ENCODE measurements at places on chromosomes 7 and 10.

DNA sequence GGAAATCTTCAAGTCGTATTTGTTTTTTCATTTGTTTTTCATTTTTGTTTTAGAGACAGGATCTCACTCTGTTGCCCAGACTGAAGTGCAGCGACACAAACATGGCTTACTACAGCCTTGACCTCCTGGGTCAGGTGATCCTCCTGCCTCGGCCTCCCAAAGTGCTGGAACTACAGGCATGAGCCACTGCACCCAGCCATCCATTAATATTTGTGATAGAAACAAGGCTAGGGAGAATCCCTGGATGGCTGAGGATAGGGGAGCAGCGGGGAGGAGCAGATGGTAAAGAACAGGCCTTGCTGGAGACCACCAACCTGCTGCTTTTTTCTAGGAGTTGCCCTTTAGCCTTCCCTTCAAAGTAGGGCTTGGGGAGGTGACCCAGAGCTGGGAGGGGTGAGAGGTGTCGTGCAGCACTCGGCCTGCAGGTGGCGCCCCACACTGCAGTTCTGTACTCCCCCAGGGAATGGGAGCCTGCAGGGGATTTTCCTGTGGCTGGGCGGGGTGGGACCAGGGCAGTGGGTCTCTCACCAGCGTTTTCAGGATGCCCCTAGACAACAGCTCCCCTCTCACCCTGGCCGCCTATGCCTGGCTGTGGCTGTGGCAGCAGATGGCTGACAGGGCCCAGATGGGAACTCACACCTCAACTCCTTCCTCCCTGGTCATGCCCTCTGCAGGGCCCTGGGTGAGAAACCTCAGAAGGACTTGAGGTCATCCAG, 12.6 kb upstream of the CDH23 start:
- DNase-seq: peak; percentile 59

DNA sequence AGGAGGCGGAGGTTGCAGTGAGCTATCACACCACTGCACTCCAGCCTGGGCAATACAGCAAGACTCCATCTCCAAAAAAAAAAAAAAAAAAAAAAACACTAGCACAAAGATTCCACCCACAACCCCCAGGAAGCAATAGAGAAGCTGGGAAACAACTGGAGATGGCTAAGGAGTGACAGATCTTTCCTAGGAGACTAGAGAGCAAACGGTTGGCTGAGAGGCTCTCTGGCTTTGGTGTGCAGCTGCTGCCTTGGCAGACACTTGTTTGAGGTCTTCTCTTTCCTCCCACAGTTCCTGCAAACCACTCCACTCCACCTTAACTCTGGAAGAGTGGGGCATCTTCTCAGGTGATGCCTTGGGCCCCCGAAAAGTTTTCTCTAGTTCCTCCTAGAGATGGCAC, 78.5 kb upstream of the LANCL2 start:
- no peak for DNase-seq

GRCh38 chr7:139118234-139118804, 8.8 kb upstream of the ZC3HAV1 start:
- DNase-seq: no peak

GRCh38 chr7:43834463-43835251, 34.7 kb downstream of the MRPS24 start:
- no peak for DNase-seq

DNA sequence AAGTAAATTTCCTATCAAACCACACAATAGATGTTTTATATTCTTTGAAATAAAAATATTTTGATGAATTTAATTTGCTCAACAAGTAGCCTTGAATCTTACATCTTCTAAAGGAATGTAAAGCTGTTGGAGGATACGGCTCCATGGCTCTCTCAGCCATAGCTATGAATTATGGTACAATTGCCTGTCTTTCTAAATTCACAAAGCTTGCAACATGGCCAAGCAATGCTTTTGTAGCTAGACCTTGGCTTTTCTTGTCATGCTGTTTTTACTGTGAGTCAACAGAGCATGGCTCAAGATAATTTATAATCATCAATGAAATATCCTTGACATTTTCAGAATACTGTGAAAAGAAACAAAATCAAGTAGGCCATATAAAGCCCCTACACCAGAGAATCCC, 286.7 kb downstream of the CACNA2D1 start:
- DNase-seq: no peak

- DNase-seq: no peak
These were observed 80.8 kb downstream of the ALOX5 start for GRCh38 chr10:45454859-45455258.

DNA sequence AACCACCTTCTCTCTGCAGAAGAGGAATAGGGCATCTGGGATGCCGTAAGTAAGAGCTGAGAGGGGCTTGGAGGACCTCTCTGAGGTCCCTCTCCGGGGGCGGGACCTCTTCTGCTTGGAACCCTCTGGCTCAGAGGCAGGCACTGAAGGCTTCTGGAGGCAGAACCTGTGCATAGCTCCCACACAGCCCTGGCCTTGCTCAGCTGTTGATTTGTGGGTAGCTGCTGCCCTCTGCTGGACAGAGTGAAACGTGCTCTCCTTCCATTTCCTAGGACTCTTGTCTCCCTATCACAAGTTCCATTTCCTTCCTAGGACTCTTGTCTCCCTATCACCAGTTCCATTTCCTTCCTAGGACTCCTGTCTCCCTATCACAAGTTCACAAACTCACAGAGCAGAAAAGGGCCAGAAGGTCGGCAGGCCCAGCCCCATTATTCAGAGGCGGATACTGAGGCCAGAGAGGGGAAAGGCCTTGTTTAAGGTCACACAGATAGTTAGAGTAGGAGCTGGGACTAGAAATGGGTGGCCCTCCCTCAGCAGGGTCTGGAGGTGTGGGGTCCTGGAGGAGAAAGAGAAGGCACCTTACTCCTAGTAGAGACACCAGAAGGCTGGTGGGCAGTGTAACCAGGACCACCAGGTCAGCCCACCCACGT, 30.3 kb upstream of the GARS1 start:
- peak; percentile 58 for DNase-seq

GRCh38 chr10:93746844-93747284, 10.9 kb upstream of the LGI1 start:
- no peak for DNase-seq

DNA sequence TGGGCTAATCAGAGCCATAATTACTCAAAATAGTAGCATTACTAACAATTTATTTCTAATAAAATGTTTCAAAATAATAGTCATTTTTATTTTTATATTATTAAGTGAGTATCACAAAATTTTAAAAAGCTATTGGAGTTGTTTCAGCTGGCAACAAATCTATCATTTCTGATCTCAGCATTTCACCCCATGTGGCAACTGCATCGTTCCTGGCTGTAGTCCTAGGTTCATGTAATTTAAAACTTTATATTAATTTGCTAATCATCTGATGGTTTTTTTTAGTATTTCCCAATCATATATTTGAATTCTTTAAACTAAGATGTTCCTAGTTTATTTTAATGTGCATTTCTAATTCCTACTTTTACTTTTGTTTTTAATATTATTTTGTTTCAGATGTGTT, 293.0 kb upstream of the AKR1E2 start:
- no peak for DNase-seq

Data from activated CD8-positive, alpha-beta memory T cell treated with anti-CD3 and anti-CD28 coated beads for 1 hour (primary cell).